ENCODE measurements at places on chromosomes 2 and 18. TPM values are rescaled to one million over a fixed set of nuclear protein-coding genes. Genes with fewer than 3 reads are reported as not detected.

Gene LIPG
- total RNA-seq: 2.2 TPM

DNA sequence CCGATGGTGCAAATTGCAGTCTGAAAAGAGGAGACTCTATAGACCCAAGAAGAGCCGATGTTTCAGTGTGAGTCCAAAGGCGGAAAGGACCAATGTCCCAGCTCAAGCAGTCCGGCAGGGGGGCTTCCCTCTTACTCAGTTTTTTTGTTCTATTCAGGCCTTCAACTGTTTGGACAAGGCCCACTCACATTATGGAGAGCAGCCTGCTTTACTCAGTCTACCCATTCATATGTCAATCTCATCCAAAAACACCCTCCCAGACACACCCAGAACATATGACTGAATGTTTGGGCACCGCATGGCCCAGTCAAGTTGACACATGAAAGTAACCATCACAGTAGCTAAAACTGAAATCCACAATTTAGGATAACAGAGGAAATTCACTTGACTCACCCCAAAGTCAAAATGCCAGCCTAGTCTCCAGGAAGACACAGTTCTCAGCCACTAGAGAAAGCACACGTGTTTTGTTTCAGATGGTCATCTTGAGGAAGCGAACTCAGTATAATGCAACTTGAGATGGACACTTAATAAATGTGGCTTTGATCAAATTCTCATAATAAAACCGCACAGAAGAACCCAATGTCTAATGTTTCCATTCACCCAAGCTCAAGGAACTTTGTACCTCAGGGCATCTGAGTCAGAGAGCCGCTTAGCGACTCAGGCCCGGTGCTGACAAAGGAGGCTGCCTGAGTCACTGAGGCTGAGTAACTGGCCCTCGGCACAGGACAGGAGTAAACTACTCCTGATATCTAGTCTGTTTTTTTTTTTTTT is 2.4 kb downstream of the FHL2 start:
- peak; percentile 80 for DNase-seq

Gene GKN2
- not detected for total RNA-seq

Gene EPB41L3
- 24.0 TPM for total RNA-seq

GRCh38 chr2:100981011-100981410 is 21.1 kb upstream of the RPL31 start:
- DNase-seq: no peak

GRCh38 chr2:154459286-154459685 is 239.2 kb upstream of the KCNJ3 start:
- DNase-seq: no peak

Gene PARD6G
- total RNA-seq: 107 TPM

Gene TMEM198
- total RNA-seq: 0.17 TPM

Gene TWIST2
- 47.8 TPM for total RNA-seq

- DNase-seq: no peak
Measured at GRCh38 chr18:37471637-37472036, 94.0 kb downstream of the CELF4 start.

DNA sequence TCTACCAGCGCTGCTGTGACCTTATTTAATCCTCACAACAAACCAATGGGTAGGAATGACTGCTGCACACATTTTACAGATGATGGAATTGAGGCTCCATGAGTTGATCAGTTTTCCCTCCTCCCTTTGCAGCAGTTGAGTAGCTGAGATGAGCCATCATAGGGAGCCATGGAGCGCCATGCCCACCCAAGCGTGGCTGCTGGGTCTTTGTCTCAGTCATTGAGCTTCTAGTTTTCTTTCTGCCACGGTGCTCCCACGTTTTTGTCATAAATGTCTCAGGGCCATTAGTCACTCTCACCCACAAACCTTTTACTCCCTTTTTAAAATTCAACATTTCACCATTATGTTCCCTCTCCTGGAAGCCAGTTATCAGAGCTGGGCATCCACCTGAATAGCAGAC is 45.8 kb downstream of the TMEM17 start:
- DNase-seq: no peak

DNA sequence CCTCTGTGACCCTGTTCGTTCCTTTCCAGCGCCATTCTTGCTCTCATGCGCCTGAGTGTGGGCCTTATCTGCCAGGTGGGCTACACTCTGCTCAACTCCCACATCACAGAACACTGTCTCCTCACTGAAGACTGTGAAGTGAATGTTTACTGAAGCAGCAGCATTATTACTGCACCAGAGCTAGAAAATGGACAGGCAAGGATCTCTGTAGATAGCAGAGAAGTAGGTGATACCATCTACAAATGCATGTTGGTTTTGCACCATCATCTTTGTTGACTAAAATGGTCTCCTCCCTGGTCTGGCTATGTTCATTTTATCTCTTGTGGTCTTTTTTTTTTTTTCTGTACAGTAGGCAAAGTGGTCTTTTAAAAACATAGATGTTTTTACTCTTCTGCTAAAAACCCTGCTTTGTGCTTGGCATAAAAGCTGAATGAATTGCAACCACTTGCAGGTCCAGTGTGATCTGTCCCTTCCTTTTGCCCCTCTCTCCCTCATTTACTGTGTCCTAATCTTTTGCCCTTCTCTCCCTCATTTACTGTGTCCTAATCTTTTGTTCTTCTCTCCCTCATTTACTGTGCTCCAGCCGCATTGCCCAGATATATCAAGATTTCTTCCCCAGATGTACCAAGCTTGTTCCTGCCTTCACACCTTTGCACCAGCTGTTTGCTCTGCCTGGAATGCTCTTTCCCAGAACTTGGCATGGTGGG is 35.4 kb downstream of the BABAM2 start:
- DNase-seq: no peak

DNA sequence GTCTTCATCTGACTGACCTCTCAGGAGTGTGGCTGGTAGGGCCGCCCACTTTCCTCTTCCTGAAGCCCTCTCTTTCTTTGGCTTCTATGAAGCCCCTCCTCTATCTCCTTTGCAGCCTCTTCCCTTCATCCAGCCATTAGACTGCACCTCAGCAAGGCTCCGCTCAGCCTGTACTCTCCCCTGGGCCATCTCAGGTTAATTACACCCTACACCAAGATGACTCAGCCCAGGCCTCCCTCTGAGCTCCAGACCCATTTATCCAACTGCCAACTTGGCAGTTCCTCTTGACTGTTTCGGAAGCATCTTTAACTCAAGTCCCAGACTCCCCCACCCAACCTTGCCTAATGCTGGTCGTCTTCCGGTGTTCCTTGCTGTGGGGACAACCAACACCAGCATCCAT is 5.8 kb upstream of the WNT6 start:
- DNase-seq: peak; percentile 73

DNA sequence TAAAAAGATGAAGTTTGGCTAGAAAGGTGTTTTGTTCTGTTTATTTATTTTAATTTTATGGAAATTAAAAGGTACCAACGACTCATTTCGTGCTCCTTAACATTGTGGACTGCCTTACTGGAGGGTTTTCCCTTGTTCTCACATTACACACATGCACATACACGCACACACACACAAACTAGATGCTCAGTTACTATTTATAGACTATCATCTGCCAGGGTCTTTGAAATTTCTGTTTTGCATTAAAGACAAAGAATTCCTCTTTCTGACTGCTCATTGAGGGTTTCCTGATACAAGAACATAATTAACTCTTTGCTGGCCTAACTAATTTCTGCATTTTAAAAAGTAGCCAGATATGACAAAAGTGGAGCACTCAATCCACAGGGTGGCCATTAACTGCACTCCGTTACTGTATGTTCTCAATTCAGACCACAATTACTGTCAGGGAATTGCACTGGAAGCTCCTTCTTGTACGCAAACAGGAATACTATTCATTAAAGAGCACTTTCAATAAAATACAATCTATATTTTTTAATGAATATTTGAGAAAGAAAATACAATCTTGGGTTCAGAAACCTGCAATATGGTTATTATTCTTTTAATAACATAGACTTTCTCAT is 366.9 kb upstream of the GALNT5 start:
- no peak for DNase-seq

DNA sequence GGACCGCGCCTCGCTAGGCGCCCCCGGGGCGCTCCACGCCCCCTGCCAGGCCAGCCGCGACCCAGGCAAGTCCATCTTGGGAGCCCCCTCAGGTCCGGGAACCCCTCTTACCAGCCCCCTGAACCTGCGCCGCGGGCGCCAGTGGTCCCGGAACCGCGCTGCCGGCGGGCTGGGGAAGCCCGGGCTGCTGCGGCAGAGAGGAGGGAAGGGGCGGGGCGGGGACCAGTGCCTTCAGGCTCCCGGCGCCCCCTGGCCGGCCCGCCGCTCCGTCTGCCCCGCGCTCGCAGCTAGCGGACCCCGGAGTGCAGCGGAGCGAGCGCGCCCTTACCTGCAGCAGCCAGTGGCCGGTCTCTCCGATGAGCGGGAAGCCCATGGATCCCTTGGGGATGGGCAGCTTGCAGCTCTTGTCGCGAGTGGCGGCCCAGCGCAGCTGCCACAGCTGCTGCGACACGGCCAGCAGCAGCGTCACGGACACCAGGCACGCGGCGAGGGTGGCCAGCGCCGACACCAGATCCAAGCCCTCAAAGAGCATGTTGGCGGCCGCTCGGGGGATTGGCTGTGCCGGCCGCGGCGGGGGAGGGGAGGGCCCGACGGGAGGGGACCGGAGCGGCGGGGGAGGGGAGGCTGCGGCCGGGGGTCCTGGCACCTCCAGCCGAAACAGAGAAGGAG is at the start of gene CYP26B1:
CYP26B1 (minus strand) TSS at position 560 of the 669 bp plus-strand sequence; CDS start at position 532, 28 bp downstream.
- no peak for DNase-seq

DNA sequence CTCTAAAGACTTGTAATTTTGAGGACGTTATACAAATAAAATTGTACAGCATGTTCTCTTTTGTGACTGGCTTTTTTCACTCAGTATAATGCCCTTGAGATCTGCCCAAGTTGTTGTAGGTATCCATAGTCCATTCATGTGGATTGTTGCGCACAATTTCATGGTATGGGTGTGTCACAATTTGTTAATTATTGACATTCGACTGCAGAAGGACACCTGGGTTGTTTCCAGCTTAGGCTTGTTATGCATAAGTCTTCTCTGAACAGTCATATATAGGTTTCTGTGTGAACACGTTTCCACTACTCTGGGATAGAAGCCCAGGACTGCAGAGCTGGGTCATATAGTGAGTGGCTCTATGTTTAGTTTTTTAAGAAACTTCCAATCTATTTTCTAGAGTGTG is 800.8 kb upstream of the SALL3 start:
- DNase-seq: no peak

DNA sequence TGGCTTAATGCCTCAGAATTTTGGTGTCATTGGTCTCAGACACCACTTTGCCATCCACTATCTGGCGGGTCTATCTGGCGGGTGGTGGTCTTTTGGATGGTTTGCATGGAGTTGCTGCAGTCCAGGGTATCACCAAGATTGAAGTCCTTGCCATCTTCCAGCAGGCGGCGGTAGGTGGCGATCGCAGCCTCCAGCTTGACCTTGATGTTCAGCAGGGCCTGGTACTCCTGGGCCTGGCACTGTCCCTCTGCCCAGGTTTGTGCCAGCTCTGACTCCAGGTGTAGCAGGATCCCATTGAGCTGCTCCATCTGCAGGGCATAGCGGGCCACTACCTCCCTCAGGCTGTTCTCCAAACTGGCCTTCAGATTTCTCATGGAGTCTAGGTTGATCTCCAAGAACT is 188.2 kb downstream of the MEMO1 start:
- DNase-seq: no peak

DNA sequence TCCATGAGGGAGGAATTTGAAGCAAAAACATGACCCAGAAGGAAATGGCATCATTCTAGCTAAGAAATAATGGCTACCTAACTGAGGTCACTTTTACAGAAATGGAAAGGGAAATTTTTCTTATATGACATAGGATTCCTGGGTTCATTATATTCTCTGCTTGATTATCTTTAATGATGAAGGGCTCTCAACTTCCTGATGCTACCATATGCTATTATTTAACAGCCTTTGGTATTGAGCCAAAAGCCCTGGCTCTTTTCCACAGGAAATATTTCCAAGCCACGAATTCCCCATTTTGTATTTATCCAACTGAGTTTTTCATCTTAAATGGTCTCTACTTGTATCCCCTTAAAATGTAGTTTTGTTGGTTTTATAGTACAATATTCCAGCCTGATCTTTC is 63.2 kb upstream of the NPAS2 start:
- DNase-seq: no peak

Gene RAMP1
- 16.1 TPM for total RNA-seq

GRCh38 chr2:171217330-171217729 is 56.6 kb upstream of the TLK1 start:
- DNase-seq: no peak

GRCh38 chr2:10271509-10271908 is 31.2 kb upstream of the HPCAL1 start:
- no peak for DNase-seq

GRCh38 chr2:164896634-164897355 is 55.2 kb upstream of the COBLL1 start:
- no peak for DNase-seq

GRCh38 chr2:30213326-30213725 is 18.0 kb upstream of the LBH start:
- DNase-seq: no peak

DNA sequence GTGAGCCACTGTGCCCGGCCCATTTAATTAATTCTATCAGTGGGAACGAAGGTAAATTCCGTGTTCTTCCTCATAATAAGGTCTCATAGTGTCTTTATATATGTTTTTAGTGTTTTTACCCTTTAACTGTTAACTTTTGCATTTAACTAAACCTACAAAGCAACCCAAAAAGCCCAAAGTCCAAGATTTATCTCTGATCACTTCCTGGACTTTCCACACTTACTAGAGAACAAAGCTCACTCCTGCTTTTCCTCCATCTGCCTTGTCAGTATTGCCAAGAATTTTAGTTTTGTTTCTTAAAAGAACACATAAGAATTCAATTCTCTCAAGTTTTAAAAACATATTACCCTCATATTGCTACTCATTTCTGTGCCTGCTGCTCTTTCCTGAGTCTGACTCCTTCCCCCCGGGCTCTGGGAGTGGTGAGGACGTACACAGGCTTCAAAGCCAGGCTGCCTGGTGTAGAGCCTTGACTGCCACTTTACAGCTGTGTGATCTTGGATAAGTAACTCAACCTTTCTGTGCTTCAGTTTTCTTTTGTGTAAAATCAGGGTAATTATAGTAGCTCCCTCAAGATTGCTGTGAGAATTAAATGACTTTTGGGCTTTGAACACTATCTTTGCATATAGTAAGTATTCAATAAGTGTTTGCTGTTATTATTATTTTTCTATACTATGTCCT is 24.9 kb upstream of the GPR155 start:
- no peak for DNase-seq

DNA sequence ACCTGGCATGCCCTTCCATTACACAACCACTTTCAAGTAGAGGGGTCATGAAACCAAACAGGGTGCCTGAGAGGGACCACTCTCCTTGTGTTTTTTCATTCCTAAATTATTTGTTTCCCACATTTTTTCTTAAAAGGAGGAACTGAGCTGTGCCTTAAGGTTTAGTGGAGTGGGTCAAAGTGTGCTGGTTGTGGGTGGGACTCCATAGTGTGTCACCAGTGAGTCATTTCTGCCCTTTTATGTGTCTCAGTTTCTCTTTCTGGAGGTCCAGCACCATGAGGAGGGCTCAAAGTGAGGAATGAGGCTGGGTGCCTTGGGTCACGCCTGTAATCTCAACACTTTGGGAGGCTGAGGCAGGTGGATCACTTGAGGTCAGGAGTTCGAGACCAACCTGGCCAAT is 37.8 kb downstream of the COMMD1 start:
- DNase-seq: no peak
